ENCODE measurements at places on chromosomes 13 and 19.

- no peaks in the 10 kb centered on the region for H3K4me1 ChIP-seq
- H3K36me3 ChIP-seq, result peaks cover 10% of the 10 kb centered on the region
- no peak overlapping the region for H3K4me3 ChIP-seq
- DNase-seq, result no peak
Observed at GRCh38 chr19:27779954-27780353, 1433.0 kb downstream of the UQCRFS1 start.

DNA sequence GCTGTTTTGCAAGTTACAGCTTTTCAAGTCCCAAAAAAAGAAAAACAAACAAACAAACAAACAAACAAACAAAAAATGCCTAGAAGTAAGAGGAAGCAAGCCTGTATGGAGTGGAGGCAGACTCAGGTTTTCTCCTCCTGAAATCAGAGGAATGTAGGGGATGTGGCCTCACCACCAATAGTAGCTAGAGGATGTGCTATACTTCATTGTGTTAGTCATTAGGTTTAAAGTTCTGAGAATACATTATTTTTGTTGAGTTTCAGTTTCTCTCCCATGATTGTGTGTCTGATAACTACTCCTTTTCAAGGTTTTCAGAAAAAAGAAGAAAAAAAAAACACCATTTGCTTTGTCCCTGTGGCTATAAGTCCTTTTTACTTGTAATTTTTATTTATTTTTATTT is 524.5 kb downstream of the GPC6 start:
- H3K27ac ChIP-seq, result no peak overlapping the region
- no peak overlapping the region for H3K4me3 ChIP-seq
- H3K36me3 ChIP-seq, result no peaks in the 10 kb centered on the region
- no peak for DNase-seq
- H3K4me1 ChIP-seq, result peaks cover 14% of the 10 kb centered on the region
- no peaks in the 10 kb centered on the region for H3K27me3 ChIP-seq

- H3K27me3 ChIP-seq, result no peaks in the 10 kb centered on the region
- no peak overlapping the region for H3K4me3 ChIP-seq
- no peaks in the 10 kb centered on the region for H3K36me3 ChIP-seq
- H3K27ac ChIP-seq, result no peak overlapping the region
- DNase-seq, result no peak
Observed at GRCh38 chr13:110416131-110417025, 109.3 kb downstream of the COL4A2 start.

DNA sequence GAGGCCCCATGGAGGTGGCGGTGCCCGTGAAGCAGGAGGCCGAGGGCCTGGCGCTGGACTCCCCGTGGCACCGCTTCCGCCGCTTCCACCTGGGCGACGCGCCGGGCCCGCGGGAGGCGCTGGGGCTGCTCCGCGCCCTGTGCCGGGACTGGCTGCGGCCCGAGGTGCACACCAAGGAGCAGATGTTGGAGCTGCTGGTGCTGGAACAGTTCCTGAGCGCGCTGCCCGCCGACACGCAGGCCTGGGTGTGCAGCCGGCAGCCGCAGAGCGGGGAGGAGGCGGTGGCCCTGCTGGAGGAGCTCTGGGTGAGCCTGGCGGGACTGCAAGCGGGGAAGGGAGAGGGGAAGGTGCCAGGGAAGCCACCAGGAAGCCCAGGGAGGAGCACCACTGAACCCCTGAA is 5.8 kb downstream of the ZNF444 start:
- no peak overlapping the region for H3K4me3 ChIP-seq
- peaks cover 43% of the 10 kb centered on the region for H3K4me1 ChIP-seq
- no peaks in the 10 kb centered on the region for H3K27me3 ChIP-seq
- H3K27ac ChIP-seq, result no peak overlapping the region
- no peak for DNase-seq

Measured in HepG2 (cell line).